ENCODE measurements at places on chromosomes 12 and 14.

- no peak for DNase-seq
Measured at GRCh38 chr14:68357777-68358176, 435.1 kb downstream of the ZFP36L1 start.

GRCh38 chr12:45498645-45499044 is 230.9 kb upstream of the ARID2 start:
- no peak for DNase-seq

GRCh38 chr12:13976880-13977279 is 4.5 kb downstream of the GRIN2B start:
- no peak for DNase-seq

DNA sequence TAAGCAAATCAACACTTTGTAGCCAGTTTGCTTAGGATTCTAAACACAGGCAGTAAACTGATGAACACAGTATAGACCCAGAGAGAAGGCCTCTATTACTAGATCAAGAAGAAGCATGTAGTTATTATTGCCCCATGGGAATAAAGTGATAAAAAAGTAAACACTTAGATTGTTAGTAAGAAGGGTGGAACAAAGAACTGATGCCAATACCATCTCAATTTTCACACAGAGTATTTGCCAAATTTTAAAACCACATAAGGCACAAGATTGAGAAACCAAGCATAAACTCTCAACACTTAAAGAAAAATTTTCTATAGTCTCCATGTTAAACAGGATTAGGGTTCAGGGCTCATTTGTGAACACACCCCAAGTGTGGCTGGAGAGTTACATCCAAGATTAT is 77.0 kb upstream of the SYT1 start:
- DNase-seq = peak; percentile 1

- DNase-seq = no peak
Measured at GRCh38 chr12:27623645-27624044, 72.6 kb upstream of the REP15 start.

DNA sequence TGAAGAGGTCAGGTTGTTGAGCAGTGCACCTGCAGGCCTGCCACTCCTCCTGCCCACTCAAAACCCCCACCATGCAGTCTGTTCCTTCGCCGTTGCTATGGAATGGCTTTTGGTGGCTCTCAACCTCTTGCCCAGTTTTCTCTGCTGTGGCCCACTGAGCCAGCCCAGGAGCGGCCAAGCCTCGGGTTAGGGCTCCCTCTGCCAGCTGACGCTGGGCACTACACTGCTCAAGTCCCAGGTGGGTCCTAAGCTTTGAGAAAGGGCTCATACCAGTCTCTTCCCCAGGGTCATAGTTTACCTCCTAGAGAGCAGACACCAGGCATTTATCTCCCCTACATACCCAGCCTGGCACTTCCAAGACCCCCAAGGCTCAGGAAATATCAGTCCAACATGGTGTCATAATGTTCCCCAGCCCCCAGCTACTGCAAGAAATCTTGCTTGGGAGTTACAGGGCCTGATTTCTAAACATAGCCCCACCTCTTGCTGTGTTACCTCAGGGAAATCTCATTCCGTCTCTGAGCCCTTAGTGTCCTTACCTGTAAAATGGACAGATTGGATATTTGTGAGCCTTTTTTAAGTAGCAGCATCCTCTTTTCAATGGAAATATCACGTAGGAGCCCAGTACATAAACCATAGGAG is 59.4 kb downstream of the TSPAN11 start:
- peak; percentile 40 for DNase-seq

- DNase-seq = no peak
Measured at GRCh38 chr14:37181441-37181840, 9.0 kb upstream of the SLC25A21 start.

- DNase-seq = no peak
Measured at GRCh38 chr14:95312311-95312710, 7.4 kb downstream of the CLMN start.
